ENCODE measurements at places on chromosomes 5 and 9.

GRCh38 chr5:37905230-37905629, 65.4 kb upstream of the GDNF start:
- no peak for DNase-seq

- no peak for DNase-seq
Measured at GRCh38 chr9:4235420-4235819, 64.4 kb downstream of the GLIS3 start.

- peak; percentile 37 for DNase-seq
Measured at GRCh38 chr9:19922476-19923118, 133.8 kb upstream of the SLC24A2 start.

GRCh38 chr9:78010445-78010844, 21.2 kb downstream of the GNAQ start:
- DNase-seq = no peak

DNA sequence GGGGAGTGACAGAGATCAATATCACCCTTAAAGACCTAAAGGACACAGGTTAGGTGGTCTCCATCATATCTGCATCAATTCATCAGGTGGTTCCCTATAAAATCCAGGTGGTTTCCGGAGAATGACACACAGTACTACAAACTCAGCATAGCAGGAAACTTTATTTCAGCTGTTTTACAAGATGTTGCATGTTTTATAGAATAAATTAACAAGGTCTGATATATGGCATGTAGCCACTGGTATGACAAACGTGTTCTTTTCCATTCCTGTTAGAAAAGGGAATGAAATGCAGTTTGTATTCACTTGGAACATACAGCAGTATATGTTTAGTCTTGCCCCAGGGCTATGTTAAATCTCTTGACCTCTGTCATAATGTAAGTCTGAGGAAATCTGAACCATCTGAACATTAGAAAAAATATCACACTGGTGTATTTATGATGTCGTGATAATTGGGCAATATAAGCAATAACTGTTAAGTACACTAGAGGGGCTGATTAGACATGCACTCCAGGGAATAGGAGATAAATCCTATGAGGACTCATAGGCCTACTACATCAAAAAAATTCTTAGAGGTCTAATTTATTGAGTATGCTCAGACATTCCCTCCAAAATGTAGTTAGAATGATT, 42.2 kb upstream of the TNFSF8 start:
- no peak for DNase-seq

GRCh38 chr9:136564379-136564988, 18.6 kb upstream of the NOTCH1 start:
- DNase-seq = peak; percentile 89

GRCh38 chr9:74721696-74722660, 165.7 kb downstream of the TRPM6 start:
- no peak for DNase-seq

GRCh38 chr5:143554187-143554717, 150.8 kb upstream of the NR3C1 start:
- DNase-seq = peak; percentile 85

DNA sequence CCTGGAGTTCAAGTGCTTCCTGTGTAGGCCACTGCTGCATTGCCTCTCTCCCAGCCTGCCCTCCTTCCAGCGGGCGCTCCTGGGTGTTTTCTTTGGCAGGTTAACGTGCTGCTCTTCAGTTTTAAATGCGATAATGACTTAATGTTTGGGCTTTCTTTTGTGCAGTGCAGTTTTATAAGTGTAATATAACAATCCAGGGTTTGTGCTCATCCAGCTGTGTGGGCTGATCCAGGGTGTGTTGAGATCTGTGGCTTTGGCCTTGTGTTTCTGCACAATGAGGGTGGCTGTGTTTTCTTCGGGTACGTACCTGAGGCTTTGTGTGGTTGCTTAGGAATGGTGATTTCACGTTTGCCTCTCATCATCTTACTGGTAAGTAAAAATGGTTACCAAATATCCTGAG, 50.6 kb downstream of the PCSK5 start:
- no peak for DNase-seq

DNA sequence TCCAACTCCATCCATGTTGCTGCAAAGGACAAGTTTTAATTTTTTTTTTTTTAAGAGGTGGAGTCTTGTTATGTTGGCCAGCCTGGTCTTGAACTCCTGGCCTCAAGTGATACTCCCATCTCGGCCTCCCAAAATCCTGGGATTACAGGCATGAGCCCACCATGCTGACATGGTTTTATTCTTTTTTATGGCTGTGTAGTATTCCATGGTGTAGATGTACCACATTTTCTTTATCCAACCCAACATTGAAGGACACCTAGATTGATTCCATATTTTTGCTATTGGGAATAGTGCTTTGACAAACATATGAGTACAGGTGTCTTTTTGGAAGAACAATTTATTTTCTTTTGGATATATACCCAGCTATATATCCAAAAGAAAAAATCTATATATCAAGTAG, 6.1 kb upstream of the POC5 start:
- DNase-seq = no peak

DNA sequence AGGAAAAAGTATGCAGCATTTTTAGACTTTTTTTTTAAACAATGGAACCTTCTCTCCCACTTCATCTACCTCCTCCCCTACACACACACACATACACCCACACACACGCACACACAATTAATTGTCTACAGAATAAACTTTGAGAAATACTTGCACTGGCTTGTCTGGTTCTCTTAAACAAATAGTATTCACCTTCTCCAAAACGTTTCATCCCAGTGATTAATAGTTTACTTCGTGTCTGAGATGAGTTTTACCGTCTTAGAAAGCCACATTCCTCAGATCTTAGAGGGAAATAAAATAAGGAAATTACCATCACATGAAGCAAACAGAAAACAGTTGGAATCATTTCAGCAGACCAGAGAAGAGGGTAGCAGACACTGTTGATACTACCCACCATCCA, 570.6 kb upstream of the CLINT1 start:
- DNase-seq = no peak

DNA sequence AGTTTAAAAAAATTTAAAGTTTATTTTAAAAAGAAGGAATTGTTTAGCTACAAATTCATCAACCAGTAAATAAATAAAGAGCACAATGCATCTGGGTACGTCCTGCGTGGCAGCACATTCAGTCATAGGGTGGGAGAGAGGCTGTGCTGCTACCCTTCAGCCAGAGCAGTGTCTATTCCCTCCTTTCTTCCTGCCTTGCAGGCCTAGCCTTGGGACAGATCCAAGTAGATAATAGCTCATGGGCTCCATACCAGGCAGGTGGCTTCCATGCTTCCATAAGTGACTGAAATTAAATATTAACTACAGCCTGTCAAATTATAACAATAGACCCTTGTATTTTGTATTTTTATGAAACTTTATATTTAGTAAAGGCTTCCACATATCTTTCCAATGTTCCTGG, 408.3 kb upstream of the RGMB start:
- DNase-seq = no peak

GRCh38 chr9:137023157-137023556, 4.9 kb downstream of the ABCA2 start:
- no peak for DNase-seq

GRCh38 chr5:178340187-178340586, 107.6 kb upstream of the PHYKPL start:
- no peak for DNase-seq

DNA sequence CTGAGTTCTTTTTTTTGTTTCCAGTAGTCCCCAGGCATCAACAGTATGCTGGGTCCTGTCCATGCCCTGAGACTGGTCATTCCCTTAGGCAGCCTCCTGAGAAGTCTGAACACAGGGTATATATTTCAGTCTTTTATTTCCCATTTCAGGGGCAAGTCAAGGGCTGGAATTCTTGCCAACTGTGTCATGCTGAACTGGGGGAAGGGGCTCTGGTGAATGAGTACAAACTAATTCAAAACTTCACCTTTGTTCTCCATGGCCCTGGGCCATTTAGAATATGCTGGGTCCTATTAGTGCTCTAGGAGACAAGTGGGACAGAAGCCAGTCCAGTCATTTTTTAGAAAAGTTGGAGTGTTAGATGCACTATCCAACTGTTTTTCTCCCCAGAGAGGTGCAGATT, 170.3 kb downstream of the TMC1 start:
- no peak for DNase-seq

- DNase-seq = no peak
Measured at GRCh38 chr5:80937584-80938356, 22.4 kb upstream of the RASGRF2 start.

DNA sequence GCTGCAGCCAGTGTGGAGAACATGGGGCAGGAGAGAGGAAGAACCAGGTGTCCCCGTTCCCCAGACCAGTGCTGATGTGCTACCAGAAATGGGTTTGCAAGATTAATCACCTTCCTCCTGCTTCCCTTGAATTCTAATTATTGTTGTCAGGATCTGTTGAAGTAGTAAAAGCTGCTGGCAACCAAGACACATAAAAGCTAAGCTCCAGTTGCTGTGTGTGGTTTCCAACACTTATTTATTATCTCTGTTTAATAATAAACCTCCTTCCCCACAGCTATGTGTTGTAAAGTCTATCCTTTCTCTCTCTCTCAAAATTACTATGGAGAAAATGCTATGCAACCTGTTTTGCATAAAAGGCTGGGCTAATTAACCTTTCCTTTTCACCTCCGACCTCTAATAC, 2.3 kb upstream of the RETREG1 start:
- DNase-seq = no peak

GRCh38 chr9:211557-211956, 3.1 kb upstream of the DOCK8 start:
- no peak for DNase-seq

DNA sequence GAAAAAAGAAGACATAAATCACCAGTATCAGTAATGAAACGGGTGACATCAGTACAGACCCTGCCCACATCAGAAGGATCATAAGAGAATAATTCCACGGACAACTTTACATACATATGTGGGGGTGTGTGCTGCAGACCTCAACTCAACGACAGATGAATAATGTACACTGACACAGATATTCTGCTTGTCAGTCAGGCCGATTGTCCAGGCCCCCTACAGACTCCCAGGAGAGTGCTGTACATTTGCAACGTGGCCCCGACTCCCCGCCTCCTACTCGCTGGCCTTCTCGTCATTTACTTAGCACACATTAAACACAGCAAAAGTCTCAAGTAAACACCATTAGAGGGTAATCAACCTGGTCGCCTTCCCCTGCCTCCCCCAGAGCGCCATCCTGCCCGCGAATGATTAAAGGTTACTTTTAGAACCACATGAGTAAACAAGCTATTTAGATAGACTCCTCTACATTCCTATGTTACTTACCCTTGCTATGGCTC, 3.5 kb upstream of the TMED9 start:
- no peak for DNase-seq

DNA sequence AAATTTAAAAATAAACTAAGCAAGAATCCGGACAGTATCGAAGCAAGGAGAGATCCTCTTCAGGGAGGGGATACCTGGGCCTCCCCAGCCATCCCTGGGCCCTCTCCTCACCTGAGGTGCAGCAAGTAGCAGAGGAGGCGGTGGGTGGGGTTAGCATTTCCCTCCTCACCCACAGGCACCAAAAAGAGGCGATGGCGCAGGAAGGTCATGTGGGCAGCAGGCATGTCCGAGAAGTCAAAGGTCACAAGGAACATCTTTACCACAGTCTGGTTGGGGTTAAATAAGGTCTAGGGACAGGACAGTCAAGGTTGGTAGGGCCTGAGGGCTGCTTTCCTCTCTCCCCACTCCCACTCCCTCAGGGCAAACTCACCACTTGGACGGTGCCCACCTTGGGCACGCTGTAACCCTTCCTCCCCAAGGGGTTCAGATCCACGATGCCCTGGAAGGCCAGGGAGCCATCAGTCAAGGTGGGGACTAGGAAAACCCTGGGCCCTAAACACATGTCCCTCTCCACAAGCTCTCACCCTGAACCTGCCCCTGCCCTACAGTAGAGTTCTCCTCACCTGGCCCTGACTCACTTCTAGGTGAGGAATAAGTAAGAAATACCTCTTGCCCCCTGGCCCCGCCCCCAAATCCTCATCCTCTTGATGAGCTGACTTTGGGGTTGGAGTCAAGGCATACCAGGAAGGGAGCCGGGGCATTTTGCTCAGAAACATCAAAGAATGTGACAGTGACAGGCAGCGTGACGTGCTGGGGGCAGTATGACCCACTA, 2.8 kb upstream of the STOML2 start:
- DNase-seq = no peak

DNA sequence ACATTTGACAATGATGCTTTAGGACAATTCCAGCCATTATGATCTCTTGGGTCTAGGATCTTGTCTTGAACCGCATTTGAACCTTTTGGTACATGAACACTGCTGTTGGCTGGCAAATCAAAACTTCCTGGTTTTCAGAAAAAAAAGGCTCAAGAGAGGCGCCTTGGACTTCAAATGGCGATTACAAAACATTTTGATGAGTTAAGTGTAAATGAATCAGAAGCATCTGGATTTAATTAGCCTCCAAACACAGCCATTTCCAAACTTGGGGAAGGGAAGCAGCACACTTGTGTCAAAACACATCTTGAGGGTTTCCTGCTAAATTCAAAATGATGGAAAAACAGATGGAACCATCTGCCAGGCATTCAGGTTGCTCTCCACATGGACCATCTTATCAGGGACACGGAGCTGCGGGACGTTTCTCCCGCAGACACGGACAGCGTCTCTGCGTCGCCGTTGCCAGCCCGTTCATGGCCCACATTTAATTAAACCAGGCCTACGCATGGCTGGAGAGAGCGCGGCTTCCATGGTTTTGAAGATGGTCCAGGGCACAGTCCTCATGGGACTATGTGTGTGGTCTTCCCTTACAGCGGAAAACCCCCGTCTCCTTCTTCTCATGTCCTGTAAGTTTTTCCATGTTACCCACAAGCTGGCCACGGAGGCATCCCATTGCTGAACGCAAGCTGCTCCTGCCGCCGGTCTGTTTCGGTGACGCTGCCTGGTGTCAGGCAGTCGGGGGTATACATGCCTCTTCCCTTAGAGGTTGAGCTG, 55.8 kb upstream of the PTCH1 start:
- DNase-seq = peak; percentile 63

DNA sequence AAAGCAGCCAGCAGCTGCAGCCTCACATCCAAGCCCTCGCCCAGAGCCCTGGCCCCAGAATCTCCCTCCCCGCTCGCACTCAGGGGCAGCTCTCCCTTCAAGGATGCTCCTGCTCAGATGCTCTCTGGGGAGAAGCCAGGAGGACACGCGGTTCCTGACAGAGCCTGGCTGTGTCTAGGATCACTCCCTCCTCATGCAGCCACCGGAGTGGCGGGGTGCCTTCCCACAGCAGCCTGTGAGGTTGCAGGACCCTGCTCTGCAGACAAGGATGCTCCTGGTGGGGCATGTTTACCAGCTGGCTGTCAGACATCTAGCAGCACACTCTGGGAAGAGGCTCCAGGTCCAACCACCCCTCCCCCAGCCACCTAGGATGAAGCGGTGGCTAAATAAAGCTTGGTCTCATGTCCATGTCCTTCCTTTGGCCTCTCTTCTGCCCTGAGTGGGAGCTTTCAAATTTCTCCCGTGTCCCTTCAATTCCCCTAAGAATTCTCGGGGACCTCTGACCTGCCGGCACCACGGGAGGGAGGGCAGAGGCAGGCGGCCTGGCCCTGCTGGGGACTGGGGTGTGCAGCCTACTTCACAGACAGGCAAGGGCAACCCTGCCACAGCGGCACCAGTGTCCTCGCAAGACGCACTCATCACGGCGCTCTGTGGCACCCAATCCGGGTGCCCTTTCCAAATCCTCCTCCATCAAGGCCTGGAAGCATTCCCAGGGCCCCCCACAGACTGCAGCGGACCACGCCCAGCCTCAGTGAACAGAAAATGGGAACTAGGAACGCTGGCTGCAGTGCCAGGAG, 88.3 kb upstream of the SARDH start:
- DNase-seq = no peak

GRCh38 chr5:10360686-10361085, 7.2 kb downstream of the MARCHF6 start:
- DNase-seq = no peak

Data from AG20443 (cell line).